ENCODE measurements at places on chromosomes 6 and 20.

- no peak for DNase-seq
Observed at GRCh38 chr6:108118810-108119768, 44.5 kb upstream of the OSTM1 start.

- DNase-seq = no peak
Observed at GRCh38 chr20:62708591-62709536, at the start of gene NTSR1. TSS of gene NTSR1 (plus strand) at chr20:62708836. CDS start at chr20:62709208, 372 bp downstream.

DNA sequence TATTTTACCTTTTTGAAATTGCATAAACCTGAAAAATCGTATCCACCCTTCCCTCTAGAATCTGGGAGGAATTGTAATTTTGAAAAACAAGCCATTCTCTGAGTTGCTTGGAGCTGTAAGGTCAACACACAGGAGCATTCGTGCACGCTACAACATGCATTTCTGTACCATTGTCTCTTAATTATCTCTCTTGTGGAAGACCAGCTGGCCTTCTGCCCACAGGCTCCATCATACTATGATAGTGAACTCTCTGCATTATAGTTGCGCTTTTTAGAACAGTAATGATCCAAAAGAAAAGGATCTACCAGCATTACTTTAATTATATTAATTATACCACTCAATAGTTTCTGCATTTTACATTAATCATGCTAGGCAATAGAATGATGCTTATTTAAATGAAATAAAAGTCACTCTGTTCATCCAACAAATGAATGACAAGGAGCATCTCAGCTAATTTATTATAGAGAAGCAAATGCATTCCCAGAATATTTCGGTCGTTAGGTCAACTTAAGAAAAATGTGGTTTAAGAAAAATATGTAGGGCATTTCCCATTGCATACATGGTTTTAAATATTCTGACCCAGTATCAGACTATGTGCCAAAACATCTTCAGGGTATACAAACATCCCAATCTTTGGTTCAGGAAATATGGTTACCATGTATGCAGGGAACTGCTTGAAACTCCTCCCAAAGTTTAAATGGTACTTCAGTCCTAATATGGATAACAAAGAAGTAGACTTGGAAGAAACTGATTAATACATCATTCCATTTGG is 263.5 kb downstream of the TFAP2A start:
- no peak for DNase-seq

- DNase-seq = no peak
Observed at GRCh38 chr20:15251171-15251570, 913.8 kb upstream of the FLRT3 start.

DNA sequence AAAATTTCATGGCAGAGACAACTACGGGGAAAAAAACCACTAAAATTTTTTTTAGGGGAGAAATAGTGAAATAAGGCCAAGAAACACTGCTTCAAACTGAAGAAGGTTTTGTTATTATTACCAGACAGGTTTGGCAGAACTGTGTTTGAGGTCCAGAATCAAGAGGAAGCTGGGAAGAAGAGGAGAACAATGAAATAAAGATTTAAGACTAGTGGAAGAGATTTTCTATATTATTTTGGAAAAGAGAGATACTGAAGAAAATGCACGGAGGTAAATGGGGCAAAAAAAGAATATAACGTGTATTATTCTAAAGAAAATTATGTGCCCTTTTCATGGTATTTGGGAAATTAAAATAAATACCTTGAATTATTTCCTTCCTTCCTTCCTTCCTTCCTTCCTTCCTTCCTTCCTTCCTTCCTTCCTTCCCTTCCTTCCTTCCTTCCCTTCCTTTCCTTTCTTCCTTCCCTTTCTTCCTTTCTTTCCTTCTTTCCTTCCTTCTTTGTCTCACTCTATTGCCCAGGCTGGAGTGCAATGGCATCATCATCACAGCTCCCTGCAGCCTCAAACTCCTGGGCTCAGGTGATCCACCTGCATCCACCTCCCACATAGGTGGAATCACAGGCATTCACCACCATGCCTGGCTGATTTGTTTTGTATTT is 124.3 kb downstream of the GJA1 start:
- DNase-seq = no peak

- no peak for DNase-seq
Observed at GRCh38 chr20:9627219-9627618, 112.8 kb downstream of the LAMP5 start.

DNA sequence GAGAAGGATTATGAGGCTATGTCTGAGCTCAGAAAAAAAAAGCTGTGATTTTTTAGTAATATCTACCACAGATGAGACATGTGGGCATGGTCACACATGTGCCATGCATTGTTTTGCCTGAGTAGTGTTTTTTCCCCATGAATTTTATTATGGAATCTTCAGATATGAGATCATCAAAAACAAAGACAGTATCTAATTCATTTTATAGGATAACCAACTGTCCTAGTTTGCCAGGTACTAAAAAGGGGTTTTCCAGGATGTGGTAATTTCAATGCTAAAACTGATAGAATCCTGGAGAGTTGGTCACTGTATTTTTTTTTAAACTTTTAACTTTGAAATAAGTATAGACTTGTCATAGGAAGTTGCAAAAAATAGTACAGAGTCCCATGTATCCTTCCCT is 127.4 kb upstream of the MAP3K7 start:
- no peak for DNase-seq

Data from fibroblast of skin of right quadriceps (primary cell).